ENCODE measurements at places on chromosomes 5 and 9.

DNA sequence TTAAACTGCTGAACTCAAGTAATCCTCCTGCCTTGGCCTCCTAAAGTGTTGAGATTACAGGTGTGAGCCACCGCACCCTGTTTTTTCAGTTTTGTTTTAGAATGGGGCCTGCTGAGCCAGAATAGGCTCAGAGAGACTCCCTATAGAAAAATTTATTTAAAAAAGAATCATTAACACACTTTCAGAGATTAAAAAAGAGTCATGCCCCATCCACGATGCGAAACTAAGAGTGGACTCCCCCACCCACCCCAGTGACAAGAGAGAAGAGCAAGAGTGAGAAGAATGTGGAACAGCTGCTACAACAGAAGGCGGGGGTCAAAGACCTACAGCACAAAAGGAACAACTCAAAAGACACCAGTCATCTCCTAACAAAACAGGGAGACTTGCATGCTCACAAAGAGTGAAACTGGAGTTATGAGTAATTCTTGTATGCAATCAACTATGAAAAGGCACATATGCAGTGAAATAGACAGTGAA lies 47.2 kb downstream of the GLDC start:
- no peaks in the 10 kb centered on the region for H3K36me3 ChIP-seq
- H3K4me1 ChIP-seq = no peaks in the 10 kb centered on the region
- no peak overlapping the region for H3K27ac ChIP-seq

- H3K27ac ChIP-seq = no peak overlapping the region
- H3K36me3 ChIP-seq = no peaks in the 10 kb centered on the region
- H3K4me1 ChIP-seq = no peaks in the 10 kb centered on the region
Observed at GRCh38 chr5:34499001-34499734, 157.0 kb upstream of the RAI14 start.

DNA sequence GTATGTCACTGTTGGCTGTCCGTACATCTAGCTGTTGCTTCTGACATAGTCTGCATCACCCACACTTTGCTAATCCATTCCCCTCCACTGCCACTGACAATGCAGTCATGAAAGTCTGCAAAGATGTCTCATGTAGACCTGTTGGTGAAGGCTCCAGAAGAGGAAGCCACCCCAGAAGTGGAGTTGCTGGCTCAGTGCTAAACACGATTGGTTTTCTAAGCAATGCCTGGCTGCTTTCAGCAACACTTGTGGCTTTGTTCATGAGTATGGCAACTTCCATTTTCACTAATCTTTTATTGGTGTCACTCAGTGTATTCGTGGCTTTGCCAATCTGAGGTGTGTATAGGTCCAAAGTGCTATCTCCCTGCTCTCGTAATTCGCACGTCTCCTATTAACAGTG lies 288.1 kb downstream of the GADD45G start:
- H3K27me3 ChIP-seq = no peaks in the 10 kb centered on the region
- H3K27ac ChIP-seq = no peak overlapping the region

DNA sequence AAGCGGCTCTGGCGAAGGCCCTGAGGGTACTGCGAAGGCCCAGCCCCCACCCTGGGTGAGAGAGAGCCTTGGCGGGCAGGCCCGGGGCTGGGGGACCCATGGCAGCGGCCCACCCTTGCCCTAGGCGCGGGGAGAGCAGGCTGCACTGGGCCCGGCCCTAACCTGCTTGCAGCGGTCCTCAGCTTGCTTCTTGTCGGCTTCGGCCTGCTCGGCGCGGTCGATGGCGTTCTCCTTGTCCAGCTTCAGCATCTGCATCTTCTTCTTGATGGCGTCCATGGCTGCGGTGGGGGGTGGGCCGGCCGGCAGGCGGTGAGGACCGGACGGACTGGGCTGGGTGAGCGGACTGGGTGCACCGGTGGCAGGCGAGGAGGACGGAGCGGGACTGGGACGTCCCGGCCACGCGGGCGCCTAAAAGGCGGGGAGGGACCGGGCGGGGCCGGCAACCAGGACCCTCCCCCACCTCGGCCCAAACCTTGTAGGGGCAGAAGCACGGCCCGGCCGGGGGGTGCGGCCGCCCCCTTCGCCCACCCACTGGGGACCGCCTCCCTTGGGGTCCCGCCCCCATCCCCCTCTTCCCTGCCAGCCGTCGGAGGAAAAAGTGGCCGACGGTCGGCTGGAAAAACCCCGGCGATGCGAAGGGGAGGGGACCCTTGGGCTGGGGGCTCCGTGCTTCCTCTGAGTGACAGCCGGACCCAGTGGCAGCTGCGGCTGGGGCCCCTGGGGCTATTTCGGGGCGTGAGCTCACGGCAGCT lies at the start of gene TPM2:
TSS of gene TPM2 (minus strand) at position 384 of the 752 bp plus-strand sequence. CDS start at position 276, 108 bp downstream.
- DNase-seq = no peak
- no peaks in the 10 kb centered on the region for H3K27me3 ChIP-seq
- peaks cover 26% of the 10 kb centered on the region for H3K4me1 ChIP-seq

GRCh38 chr5:74594137-74595040 lies 46.1 kb downstream of the ENC1 start:
- H3K27me3 ChIP-seq = no peaks in the 10 kb centered on the region
- no peaks in the 10 kb centered on the region for H3K36me3 ChIP-seq
- no peak overlapping the region for H3K4me3 ChIP-seq
- no peak for DNase-seq

DNA sequence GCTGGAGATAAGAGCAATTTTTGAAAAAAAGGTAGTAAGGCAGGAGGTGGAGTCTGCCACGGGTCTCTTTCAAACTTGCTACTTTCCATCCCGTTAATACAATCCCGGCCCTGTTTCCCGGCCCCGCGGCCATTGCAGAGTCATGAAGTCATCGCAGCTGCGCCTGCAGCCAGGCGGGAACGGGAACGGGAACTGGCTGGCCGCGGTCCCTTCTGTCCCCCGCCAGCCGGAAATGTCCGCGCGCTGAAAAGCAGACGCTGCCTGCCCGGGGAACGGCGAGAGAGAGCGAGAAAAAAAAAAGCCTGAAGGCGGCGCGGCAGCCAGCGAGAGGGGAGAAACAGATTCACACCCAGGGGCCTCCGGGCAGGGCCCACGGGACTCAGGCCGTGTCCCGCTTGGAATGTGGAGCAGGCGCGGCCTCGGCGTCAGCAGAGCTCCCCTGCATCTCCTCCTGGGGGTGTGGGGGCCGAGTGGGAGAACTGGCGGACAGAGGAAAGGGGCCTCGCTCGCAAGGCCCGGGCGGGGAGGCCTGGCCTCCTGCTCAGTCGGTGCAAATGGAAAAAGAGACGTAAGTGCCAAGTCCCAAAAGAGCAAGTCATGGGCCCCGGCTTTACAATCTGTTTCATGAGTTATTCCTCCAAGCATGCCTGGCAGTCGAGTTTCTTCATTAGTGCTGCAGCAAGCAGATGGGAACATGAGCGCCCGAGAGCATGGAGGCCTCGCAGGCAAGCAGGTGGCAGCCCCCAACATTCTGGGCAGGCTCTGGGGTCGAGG lies 201.2 kb upstream of the GAS1 start:
- H3K36me3 ChIP-seq = no peaks in the 10 kb centered on the region
- peaks cover 5% of the 10 kb centered on the region for H3K27me3 ChIP-seq
- no peak overlapping the region for H3K27ac ChIP-seq
- peaks cover 8% of the 10 kb centered on the region for H3K4me1 ChIP-seq
- DNase-seq = no peak

DNA sequence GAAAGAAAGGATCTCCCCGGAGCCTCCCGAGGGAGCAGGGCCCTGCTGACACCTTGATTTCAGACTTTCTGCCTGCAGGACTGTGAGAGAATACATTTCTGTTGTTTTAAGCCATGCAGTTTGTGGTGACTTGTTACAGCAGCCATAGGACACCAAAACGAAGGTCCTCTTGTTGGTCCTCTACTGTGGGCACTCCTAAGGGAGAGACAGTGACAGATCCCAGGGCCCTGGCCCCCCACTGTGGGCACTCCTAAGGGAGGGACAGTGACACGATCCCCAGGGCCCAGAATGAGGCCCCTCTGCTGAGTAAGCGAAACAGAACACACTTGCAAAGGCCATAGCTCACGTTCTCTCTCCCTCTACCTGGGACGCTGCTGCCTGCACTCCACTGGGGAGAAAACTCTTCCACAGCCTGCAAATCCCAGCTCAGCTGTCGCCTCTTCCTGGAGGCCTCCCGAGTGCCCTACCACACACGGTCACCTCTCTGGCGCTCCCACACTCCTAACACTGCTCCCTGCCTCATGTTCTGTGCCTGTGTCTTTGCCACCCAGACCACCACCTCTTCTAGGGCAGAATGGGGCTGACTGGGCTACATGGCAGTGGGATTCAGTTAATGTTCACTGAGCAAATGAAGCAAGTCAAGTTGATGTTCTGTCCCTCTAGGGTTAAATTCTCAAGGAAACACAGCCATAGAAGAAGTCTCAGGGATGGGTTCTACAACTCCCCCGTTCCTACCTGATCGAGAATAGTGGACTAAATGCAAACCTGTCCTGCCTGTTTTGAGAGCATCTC lies 23.8 kb downstream of the ANKS6 start:
- no peak overlapping the region for H3K4me3 ChIP-seq
- no peak for DNase-seq
- H3K27me3 ChIP-seq = no peaks in the 10 kb centered on the region
- peaks cover 47% of the 10 kb centered on the region for H3K36me3 ChIP-seq
- no peak overlapping the region for H3K27ac ChIP-seq

- H3K27me3 ChIP-seq = peaks cover 3% of the 10 kb centered on the region
- H3K36me3 ChIP-seq = no peaks in the 10 kb centered on the region
- DNase-seq = no peak
- H3K4me1 ChIP-seq = peaks cover 6% of the 10 kb centered on the region
- no peak overlapping the region for H3K4me3 ChIP-seq
Observed at GRCh38 chr5:10452768-10453331, 11.2 kb downstream of the ROPN1L start.

DNA sequence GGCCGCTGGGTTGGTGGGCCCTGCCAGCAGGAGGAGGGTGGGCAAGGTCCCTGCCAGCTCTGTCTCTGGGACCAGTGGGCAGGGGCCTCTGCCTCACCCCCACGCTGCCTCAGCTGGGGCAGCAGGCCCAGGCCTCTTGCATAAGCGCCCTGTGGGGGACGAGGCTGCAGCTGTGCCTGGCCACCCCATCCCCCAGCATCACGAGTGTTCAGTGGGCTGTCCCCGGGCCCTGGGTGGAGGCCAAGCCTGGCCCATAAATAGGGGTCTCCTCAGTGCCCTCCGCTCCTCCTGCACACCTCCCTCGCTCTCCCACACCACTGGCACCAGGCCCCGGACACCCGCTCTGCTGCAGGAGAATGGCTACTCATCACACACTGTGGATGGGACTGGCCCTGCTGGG lies at the start of gene PTGDS:
TSS of gene PTGDS (plus strand) at position 282 of the 400 bp plus-strand sequence. CDS start at position 357, 75 bp downstream.
- H3K27ac ChIP-seq = no peak within 1 kb of the TSS
- no peaks in the 10 kb centered on the region for H3K36me3 ChIP-seq
- H3K4me3 ChIP-seq = peak within 1 kb of the TSS; percentile 30
- H3K27me3 ChIP-seq = no peaks in the 10 kb centered on the region

DNA sequence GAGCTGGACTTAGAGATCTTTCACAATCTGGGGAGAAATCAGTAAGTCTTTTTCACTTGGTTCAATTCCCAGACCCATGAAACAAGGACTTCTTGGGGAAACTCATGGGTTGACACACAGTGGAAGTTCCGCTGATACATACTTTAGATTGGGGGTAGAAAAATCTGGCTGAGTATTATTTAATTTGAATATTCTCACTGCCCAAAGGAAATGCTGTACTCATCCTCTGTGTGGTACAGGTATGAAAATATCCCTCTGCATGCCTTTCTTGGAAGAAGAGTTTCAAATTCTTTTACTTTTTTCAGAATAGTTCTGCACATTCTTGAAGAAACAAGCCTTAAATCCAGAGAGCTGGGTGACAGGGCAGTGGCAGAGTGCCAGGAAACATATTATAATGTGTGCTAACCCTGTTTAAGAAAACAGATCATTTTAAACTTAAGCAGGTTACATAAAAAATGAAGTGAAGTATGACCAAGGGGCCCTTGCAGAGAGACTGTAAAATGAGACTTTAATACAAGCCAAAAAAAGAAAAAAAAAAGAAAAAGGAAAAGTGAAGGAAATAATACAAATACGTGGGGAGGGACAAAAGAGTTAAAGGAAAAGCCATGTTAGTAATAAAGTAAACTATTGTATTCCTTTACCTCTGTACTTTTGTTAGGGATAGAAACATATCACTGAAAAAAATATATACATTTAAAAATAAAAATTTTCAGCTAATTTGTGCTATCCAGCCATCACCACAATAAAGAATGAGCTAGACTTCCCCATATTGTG lies 173.4 kb upstream of the NR3C1 start:
- no peaks in the 10 kb centered on the region for H3K36me3 ChIP-seq
- H3K27me3 ChIP-seq = peaks cover 4% of the 10 kb centered on the region
- H3K4me3 ChIP-seq = no peak overlapping the region
- no peak for DNase-seq
- H3K4me1 ChIP-seq = no peaks in the 10 kb centered on the region
- no peak overlapping the region for H3K27ac ChIP-seq

DNA sequence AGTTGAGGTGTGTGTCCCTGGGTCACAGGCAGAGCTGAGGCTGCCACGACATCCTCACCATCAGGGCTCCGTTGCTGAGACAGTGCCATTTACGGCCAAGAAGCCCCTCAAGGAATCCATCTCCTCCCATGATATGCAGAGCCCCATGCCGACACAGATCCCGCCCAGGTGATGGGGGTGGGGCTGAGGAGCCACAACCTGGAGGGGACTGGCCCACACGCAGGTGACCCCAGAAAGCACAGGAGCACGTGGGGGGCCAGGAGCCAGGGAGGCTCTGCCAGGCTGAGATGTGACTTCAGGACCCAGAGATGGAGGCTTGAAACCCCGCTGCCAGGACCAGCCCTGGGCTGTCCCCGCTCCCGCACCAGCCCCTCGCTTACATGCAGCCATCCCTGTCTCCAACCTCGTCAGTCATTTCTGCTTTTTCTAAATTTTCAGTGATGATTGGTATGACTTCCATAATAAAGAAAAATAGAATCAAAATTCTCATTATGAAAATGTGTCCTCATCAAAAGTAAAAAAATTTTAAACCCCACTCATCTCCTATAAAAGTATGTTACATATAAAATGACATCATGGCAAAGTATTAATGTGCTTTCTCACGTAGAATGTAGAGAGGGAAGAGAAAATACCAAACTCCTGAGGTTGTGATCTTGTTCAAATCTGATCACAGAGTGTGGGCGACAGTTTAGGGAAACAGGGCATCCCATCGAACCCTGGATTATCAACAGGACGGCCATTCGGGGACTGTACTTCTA lies 98.0 kb upstream of the SARDH start:
- no peaks in the 10 kb centered on the region for H3K27me3 ChIP-seq
- DNase-seq = no peak
- no peak overlapping the region for H3K4me3 ChIP-seq

DNA sequence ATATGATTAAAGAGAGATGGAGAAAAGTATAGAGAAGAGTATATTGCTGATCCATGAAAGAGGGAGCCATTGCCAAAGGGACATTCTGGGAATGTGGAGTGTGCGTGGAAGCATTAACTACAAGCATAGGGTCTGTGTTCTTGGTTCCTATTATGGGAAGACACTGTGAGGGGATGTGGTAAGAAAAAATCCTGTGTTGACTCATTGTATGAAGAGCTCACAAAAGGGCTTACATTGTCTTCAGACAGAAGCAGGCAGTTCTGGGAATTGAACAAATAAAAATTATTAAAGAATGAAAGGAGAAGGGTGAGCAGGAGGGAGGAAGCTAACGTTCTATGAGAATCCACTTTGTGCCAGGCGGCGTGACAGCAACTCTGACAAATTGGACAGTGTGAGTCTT lies 250.4 kb upstream of the CHD1 start:
- no peaks in the 10 kb centered on the region for H3K4me1 ChIP-seq
- no peak overlapping the region for H3K4me3 ChIP-seq
- DNase-seq = no peak

- DNase-seq = no peak
- no peaks in the 10 kb centered on the region for H3K27me3 ChIP-seq
- H3K4me3 ChIP-seq = no peak overlapping the region
Observed at GRCh38 chr5:57422993-57423392, 59.6 kb downstream of the ACTBL2 start.
